ENCODE measurements at places on chromosomes 11 and 22. TPM values are rescaled to one million over a fixed set of nuclear protein-coding genes. Genes with fewer than 3 reads are reported as not detected.
A peak's percentile ranks its signal among the peaks of the same experiment; 100 is the strongest.

DNA sequence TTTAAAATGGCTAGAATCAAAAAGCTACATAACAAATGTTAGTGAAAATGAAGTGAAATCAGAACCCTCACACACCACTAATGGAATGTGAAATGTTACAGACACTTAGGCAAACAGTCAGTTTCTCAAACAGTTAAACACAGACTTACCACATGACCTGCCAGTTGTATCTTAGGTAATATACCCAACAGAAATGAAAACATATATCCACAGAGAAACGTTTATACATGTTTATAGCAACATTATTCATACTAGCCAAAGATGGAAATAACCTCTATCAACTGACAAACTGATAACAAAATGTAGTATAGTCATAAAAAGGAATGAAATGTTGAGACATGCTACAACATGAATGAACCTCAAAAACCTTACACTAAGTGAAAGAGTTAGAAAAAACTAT lies 131.5 kb upstream of the TRPC6 start:
- DNase-seq = no peak

DNA sequence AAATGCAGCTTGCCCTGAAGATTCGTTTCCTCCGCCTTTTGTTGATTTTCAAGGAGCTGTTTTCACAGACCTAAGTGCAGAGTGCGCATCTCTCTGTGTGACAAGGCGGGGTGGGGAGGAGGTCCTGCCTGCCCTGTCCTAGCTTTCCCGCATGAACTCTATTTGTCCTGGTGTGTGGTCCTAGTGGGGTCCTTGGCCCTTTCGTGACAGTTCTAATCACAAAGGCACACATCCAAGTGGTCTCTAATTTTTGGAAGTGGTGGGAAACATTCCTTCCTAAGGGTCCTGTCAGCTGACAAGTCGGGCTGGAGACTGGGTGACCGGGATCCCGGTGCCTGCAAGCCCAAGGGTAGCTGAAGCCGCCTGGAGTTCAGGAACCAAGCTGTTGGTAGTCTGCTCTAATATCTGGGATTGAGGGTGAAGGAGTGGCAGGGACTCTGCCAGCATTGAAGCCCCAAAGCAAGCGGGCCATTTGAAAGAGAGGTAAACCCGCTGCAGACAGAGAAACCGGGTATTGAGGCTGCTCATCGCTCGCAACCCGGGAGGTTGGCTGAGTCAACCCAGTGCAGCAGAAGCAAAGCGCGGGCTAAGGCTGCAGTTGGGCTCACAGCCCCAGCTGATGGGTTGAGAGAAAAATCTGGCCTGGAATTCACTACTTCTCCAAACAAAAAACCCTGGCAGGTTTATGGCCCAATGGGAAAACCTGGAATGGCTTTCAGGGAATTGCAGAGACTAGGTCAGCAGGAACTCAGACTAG lies 28.1 kb upstream of the FBXO3 start:
- peak; percentile 72 for DNase-seq

DNA sequence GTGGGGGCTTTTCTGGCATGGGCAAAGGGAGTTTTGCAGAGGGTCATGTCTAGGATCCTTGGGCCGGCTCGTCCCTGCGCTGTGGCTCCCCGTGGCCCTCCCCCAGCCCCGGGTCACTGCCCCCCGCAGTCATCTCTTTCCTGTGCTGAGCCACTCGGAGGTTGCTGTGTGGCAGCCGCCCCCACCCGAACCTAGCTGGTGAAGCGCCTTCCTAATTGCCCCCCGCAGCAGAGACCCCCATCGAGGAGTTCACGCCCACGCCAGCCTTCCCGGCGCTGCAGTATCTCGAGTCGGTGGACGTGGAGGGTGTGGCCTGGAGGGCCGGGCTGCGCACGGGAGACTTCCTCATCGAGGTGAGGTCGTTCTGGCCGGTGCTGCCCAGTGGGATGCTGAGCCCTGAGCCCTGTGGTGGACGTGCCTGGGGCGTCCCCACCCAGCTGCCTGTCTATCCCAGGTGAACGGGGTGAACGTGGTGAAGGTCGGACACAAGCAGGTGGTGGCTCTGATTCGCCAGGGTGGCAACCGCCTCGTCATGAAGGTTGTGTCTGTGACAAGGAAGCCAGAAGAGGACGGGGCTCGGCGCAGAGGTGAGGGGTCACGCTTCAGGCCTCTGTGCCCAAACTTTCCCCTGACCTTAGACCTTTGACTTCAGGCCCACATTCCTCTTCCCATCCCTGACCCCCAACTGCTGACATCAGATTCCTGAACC lies 32.0 kb downstream of the SHANK3 start:
- DNase-seq = no peak

DNA sequence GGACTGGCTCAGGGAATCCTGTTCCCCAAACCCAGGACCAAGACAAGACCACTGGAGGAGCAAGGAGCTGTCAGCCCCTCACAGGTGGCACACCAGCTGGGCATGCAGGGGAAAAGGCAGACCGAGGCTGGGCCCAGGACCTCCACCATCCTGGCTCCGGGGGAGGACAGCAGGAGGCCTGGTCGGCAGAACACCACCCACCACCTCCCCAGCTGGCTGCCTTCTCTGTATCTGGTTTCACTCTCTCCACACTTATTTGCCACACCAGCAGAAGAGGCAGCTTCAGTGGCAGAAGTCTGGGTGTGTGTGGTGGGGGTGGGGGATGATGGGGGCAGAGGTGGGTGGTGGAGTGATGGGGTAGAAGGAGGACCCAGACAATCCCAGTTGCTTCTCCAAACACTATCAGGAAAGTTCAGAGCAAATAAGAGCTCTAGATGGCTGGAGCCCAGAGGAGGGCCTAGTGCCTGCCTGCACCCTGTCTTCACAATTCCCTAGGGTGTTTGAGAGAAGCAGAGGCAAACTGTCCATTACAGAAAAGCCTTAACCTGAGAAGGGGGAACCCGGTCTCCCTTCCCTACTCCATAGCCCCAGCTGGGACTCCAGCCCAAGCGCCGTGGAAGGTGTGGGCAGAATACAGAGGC lies 51.9 kb upstream of the CDON start:
- DNase-seq = no peak

DNA sequence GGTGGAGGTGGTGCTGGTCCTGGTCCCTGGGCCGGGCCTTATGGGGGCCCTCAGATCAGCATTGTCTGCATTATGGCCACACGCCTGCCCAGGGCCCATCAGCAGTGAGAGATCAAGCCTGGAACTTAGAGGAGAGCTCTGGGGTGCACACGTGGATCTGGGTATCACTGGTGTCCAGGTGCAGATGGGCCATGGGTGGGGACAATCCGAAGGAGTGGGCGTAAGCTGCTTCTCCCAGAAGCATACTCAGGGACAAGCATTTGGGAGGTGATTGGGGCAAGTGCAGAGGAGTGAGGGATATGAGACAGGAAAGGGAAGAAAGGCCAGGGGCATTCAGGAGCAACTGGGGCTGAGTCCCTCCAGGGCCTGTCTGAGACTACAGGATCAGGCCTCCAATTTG lies 84.3 kb downstream of the CSNK2A3 start:
- no peak for DNase-seq

DNA sequence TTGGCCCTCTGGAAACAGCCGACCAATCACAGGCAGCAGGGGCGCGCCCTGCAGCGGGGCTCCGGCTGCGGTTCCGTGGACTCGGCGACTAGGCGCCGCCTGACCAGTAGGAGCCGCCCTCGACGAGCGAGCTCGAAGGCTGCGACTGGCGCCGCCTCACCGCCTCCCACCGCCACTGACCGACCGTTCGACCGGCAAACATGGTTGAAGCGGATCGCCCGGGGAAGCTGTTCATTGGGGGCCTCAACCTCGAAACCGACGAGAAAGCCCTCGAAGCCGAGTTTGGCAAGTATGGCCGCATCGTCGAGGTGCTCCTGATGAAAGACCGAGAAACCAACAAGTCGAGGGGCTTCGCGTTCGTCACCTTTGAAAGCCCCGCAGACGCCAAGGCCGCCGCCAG lies at the start of gene RBMXL2:
TSS of gene RBMXL2 (plus strand) at position 78 of the 400 bp plus-strand sequence. CDS start at position 201, 123 bp downstream.
- DNase-seq = no peak

EI24 gene
- 95.9 TPM for total RNA-seq

SLC22A8 gene
- 1.2 TPM for total RNA-seq
